ENCODE measurements at places on chromosomes 12 and 14.

GRCh38 chr14:22997676-22998323, 12.1 kb downstream of the C14orf93 start:
- no peak for DNase-seq

- no peak for DNase-seq
These were observed 207.9 kb downstream of the SYNE2 start for GRCh38 chr14:64060648-64061096.

- DNase-seq = no peak
These were observed 54.8 kb upstream of the TSPAN9 start for GRCh38 chr12:3022411-3022810.

GRCh38 chr12:86290615-86291014, 34.4 kb upstream of the MGAT4C start:
- DNase-seq = no peak

- DNase-seq = no peak
These were observed 651.6 kb upstream of the LRFN5 start for GRCh38 chr14:40955131-40955505.

DNA sequence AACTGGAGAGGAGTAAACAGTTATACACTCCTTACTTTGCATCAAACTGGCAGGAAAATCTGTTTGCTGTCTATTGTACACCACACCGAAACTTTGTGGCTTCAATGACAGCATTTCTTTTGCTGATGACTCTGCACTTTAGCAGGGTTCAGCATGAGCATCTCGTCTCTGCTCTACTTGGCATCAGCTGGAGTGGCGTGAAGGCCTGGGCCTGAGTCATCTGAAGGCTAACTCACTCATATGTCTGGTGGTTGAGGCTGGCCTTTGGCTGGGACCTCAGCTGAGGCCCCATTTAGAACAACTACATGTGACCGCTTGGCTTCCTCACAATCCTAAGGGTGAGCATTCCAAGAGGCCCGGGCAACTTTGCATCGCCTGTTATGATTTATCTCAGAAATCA, 28.7 kb upstream of the REP15 start:
- no peak for DNase-seq

- no peak for DNase-seq
These were observed 77.8 kb downstream of the FERMT2 start for GRCh38 chr14:52873065-52873464.

GRCh38 chr12:124392667-124393413, 97.9 kb downstream of the RFLNA start:
- no peak for DNase-seq

DNA sequence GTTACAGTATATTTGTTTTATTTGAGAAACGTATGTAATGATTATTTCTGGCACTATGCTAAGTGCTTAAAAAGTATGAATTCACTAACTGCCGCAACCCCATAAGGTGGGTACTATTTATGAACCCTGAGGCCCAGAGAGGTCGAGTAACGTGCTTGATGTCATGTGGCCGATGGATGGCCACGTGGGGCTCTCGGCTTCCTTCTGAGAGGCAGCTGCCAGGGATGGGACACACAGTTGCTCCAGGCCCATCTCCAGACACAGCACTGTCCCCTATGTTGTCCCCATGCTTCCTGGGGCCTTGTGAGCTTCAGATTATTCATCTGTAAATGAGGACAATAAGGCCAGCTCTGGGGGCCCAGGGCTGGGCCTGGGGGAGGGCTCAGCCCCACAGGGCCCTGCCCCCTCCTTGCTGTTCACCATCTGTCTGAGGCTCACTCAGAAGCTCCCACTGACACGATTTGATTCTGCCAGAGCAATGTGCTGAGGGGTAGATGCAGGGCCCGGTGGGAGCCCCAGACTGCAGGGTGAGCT, 115.0 kb downstream of the CALM1 start:
- DNase-seq = no peak

GRCh38 chr12:58804749-58805148, 115.6 kb downstream of the LRIG3 start:
- DNase-seq = no peak

DNA sequence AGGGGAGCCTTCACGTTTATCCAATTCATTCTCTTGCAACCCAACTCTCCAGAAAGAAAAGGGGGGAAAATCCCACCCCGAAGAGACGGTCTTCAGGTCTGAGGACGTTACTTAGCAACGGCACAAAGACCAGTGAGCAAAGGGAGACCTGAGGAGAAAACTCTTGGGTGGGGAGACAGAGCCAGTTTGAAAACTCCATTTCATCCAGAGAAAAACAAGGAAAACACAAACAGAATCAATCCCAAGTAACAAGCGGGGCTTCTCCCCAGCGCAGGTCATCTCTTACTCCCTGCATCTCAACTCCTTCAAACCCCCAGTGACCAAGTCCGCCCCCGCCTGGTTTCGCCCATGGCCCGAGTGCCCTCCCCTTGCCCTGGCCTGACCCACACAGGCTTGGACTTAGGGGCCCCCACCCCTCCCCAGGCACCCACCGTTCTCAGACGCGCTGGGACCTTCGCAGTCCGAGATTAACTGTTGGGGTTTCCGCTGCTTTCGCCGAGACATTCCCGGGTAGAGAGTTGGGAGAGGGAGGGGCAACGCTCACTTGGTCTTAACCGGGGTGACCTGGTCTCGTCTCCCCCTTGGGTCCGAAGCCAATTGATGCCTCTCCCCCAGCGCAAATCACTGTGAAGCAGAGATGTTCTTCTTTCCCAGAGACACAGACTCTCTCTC, 10.4 kb upstream of the SALL2 start:
- no peak for DNase-seq

DNA sequence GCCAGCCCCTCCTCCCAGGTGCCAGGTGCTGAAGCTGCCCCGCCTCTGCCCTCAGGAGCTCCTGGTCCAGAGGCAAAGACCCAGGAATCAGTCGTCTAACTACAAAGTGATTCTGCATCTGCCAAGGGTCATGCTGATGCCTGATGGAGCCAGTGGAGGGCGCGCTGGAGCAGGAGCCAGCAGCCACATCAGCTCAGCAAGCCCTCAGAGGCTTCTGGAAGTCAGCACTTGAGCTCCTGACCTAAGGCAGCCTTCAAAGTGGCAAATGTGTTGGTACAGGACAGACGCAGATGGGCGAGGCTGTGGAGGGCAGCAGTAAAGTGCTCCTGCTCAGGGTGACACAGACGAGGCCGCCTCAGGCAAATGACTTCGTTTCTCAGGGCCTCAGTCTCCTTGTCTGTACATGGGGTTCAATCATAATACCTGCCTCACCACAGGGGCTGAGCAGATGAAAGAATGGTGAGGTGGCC, 10.9 kb downstream of the C12orf43 start:
- DNase-seq = peak; percentile 49

DNA sequence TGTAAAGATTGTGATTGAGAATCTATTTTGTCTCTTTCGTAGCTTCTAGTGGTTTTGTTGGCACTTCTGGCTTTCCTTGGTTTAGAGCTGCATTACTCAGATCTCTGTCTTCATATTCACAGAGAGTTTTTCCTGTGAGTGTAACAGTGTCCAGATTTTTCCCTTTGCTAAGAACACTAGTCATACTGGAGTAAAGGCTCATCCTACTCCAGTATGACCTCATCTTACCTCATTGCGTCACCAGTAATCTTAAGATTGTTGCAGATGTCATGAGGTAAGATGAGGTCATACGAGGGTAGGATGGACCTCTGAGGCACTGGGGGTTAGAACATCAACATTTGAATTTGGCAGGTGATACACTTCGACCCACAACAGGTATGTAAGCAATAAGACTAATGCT, 461.2 kb downstream of the FLRT2 start:
- DNase-seq = no peak

DNA sequence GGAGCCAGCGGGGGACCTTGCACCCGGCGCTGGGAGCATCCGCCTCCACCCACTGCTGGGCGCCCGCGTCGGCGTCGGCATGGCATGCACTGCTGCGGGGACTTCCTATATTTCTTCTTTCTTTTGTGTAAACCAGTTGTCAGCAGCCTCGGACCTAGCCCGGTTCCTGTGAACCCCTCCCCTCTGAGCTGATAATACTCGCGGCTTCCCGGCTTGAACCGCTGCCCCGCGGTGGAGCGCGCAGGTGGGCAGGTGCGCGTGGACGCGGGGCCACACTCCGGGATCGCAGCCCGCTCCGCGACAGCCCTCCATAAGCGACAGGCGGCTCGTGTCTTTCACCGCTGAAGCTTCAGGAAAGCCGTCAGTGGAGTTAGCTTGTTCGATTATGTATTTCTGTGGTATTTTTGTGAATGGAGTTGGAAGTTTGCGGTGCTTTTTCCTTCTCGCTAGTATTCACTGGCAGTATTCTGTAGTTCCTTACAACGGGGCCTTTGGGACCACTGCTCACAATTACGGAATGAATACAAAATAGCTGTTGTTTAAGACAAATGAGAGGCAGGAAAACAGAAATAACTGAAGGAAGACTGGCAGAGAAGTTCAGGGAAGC, 870 bp downstream of the BMAL2 start:
- DNase-seq = peak; percentile 17

GRCh38 chr14:76050797-76051392, 65.3 kb downstream of the IFT43 start:
- peak; percentile 63 for DNase-seq

DNA sequence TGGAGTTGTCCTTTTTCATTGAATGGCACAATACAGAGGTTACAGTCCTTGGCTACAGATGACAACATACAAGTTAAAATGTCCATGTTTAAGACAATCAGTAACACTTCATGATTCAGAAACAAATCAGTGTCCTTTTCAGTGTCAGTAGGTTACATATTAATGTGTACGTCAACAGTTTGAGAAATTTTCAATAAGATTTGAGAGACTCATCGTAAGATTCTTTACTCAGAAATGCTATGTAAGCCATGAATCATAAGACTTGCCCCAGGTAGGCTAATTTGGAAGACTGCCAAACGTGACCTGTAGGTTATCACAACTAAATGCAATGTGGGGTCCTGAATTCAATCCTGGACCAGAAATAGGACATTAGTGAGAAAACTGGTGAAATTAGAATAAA, 3.5 kb downstream of the RDH12 start:
- no peak for DNase-seq

DNA sequence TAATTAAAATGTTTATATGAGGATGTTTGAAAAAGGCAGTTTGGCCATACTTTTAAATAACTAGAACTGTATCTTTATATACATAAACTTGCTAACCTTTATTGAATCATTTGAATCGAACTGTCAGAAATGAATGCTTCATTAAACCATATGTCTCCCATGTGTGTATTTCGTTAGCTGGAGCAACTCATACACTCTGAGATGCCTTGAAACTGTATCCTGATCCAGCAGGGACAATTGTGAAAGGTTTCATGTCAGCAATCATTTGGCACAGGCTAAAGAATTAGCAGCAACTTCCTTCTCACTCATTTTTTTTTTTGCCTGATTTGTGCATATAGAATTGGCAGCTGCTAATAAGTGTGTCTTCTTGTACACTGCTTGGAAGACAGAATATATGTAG, 109.9 kb downstream of the NAV3 start:
- DNase-seq = no peak

DNA sequence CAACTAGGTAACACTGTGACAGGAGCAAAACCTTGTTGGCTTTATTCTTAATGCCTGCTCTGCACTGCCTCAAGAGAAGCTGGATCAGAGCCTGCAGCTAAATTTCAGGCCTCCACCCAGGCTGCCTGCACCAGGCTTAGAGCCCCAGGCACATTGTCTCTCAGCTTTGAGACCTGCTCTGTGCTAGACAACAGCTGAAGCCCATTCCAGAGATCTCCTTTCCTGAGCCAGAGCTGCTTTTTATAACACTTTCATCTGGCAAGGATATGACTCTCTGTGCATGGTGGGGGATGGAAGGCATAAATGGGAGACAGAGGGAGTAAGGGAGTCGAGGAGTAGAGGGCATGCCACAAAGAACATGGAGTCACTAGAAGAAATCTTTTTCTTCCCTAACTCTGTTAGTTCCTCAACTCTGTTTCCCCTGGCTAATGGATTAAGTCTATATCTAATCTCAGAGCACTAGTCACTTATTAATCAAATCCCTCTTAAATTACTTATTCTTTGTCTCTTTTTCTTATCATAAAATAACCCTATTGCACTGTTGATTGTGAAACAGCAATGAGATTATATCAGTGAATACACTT, 27.1 kb upstream of the LUM start:
- DNase-seq = no peak

DNA sequence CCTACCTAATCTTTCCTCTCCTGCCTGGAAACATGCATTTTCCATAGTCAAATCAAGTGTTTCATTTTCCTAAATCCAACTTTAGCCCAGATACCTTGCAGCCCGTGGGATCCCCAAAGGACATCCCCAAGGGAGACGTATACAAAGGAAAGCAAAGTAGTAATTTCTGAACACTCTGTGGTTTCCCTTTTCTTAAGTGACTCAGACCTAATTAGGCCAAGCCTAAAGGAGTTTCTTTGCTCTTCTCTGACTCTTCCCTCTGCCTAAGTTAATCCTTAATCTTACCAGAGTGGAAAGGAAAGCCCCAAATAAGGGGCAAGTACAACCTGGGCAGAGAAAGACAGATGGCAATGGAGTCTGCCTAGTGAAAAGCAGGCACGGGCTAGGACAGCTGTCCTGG, 250.3 kb downstream of the SPTSSA start:
- DNase-seq = no peak

DNA sequence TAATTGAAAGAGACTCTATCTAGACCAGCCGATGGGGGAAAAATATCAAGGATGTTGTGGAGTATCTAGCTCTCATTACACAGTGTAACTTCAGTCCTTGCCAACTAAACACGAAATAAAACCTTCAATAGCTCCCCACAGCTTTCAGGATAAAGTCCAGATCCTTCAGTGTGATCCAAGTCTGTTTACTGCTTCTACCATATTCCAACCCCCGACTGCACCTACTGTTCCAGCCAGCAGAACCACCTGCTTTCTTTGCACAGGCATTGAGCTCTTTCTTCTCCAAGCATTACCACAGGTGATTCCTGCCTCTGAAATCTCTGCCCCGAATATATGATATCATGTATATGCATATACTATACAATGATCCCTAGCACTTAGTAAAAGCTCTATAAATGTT, 2.2 kb upstream of the LRRC23 start:
- DNase-seq = no peak

- DNase-seq = no peak
These were observed 15.3 kb downstream of the TCHP start for GRCh38 chr12:109915171-109916040.

- DNase-seq = no peak
These were observed 1.8 kb upstream of the AQP5 start for GRCh38 chr12:49959685-49960473.

Data from CD4-positive, alpha-beta T cell treated with Interleukin-2 at 100 ng/mL for 4 hours (primary cell).